ENCODE measurements at places on chromosomes 5 and 9.
A peak's percentile ranks its signal among the peaks of the same experiment; 100 is the strongest.

DNA sequence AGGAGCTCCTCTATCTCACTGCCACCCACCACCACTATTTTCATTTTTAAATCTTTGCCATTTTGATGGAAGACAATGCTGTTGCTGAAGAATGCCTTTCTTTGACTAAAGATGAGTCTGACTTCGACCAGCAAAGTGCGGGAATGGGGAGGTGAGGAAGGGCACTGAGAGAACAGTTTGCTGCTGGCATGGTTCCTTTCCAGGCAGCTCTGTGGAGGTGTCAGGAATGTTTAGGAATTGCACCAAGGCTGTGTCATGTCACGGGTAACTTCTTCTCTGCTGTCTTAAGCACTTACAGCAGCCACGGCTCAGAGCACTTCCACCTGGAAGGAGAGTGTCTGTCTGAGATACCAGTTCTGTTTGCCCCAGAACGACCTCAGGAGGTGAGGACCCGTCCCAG is 41.4 kb upstream of the SHB start:
- DNase-seq, result no peak

GRCh38 chr5:97534166-97534565 is 351.1 kb upstream of the RIOK2 start:
- DNase-seq, result peak; percentile 24

DNA sequence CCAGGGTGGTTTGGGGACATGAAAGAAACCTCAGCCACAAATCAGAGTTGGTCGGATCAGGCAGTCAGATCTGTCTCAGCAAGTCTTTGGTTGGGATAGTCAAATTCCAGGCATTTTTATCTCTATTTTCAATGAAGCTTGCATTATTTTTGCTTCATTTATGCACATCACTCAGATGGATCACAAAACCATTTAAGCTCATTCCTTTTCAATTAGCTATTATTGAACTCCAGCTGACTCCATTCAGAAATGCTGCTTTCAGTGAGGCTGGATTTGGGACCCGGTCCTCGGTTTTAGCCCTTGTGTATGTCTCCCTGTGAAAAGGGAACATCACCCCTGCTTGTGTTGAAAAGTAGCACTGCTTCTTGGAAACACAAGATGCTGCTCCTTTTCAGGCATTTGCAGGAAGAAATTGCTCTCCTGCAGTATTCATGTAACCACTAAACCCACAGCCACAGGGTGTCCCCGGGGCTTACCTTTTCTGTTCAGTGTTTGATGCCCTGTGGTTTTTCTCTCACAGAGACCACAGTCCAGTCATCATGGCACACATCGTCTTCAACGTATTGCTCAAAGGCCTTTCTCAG is 232.9 kb downstream of the NFIB start:
- DNase-seq, result peak; percentile 1

- DNase-seq, result no peak
These were observed 19.4 kb downstream of the FXN start for GRCh38 chr9:69054989-69055388.

DNA sequence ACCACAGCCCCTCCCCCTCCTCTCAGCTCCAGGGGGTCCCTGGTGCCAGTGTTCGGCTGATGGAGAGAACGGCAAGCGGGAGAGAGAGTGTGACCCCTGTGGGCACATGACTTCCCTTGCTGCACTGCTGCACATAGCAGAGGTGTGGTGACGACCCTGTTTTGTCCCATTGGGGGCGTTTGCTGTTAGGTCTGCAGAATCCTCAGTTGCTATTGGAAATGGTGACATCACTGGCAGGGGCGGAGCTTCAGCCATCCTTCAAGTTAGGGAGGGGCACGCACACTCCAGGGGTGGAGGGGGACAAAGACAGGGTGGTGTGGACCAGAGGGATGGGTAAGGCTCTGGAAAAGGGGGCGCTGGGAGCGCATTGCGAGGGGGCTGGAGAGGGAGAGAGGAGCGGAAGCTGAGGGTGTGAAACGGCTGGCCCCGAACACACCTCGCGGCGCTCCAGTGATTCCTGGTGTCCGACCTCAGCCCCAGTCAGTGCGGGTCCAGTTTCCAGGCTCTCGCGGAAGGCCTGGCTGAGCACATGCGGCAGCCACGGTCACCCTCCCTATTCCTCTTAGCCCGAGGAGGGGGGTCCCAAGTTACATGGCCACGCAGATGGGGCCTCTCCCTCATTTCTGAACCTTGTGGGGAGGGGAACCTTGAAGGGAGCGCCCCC is 764 bp upstream of the GRIN1 start:
- no peak for DNase-seq

- DNase-seq, result no peak
These were observed 95.3 kb upstream of the GNA14 start for GRCh38 chr9:77743386-77743785.

- DNase-seq, result no peak
These were observed 397.1 kb downstream of the TLE1 start for GRCh38 chr9:81292056-81292805.

DNA sequence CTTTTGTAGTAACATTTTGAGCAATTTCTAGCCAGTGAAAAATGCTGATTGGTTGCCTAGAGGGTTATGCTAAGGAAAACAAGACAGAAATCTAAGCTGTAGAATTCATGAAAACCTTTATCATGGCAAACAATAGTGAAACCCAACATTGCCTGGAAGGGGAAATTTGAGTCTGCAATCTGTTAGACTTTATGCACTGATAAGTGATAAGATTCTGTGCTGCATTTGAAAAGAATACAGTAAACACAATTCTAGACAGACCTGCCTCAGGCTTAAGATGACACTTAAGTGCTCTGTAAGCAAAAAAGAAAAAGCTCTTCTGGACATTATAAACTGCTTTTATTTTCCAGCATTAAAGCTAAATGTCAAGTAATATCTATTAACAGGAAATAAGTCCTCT is 519.3 kb downstream of the ISL1 start:
- DNase-seq, result no peak

DNA sequence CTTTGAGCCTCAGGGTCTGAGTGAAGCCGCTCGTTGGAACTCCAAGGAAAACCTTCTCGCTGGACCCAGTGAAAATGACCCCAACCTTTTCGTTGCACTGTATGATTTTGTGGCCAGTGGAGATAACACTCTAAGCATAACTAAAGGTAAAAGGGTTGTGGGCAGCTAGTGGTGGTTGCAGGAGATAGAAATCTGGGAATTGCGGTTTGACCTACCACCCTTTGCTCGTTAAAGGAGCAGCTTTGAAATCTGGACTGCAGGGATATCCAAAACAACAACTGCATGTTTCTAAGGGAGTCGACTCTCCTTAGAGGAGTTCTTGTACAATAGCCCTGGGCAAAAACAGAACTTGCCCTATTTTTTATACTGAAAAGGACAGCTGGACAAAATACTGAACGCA is 19.0 kb downstream of the ABL1 start:
- no peak for DNase-seq

- no peak for DNase-seq
These were observed 21.3 kb upstream of the SLC12A2 start for GRCh38 chr5:128062172-128062746.
